Activated naive CD8-positive, alpha-beta T cell treated with anti-CD3 and anti-CD28 coated beads, Interleukin-2, amount 10 ng/mL, durations not matched to agents 7 days and 5 days (primary cell): ENCODE measurements at places on chromosomes 12 and 14. TPM values are rescaled to one million over a fixed set of nuclear protein-coding genes. Genes with fewer than 3 reads are reported as not detected.

Gene HCAR2
- not detected for total RNA-seq

Gene GNG2
- total RNA-seq = 253 TPM

Gene GLIPR1
- total RNA-seq = 57.9 TPM

Gene EFS
- not detected for total RNA-seq

Gene FOXN3
- total RNA-seq = 101 TPM

Gene TOMM20L
- not detected for total RNA-seq

Gene BCL2L14
- 3.4 TPM for total RNA-seq

Gene LRTM2
- not detected for total RNA-seq

Gene ERG28
- 16.5 TPM for total RNA-seq

GRCh38 chr12:78746001-78746400, 118.6 kb upstream of the SYT1 start:
- no peaks in the 10 kb centered on the region for H3K27me3 ChIP-seq
- H3K27ac ChIP-seq = no peak overlapping the region
- H3K36me3 ChIP-seq = no peaks in the 10 kb centered on the region
- DNase-seq = no peak
- no peak overlapping the region for H3K4me3 ChIP-seq

DNA sequence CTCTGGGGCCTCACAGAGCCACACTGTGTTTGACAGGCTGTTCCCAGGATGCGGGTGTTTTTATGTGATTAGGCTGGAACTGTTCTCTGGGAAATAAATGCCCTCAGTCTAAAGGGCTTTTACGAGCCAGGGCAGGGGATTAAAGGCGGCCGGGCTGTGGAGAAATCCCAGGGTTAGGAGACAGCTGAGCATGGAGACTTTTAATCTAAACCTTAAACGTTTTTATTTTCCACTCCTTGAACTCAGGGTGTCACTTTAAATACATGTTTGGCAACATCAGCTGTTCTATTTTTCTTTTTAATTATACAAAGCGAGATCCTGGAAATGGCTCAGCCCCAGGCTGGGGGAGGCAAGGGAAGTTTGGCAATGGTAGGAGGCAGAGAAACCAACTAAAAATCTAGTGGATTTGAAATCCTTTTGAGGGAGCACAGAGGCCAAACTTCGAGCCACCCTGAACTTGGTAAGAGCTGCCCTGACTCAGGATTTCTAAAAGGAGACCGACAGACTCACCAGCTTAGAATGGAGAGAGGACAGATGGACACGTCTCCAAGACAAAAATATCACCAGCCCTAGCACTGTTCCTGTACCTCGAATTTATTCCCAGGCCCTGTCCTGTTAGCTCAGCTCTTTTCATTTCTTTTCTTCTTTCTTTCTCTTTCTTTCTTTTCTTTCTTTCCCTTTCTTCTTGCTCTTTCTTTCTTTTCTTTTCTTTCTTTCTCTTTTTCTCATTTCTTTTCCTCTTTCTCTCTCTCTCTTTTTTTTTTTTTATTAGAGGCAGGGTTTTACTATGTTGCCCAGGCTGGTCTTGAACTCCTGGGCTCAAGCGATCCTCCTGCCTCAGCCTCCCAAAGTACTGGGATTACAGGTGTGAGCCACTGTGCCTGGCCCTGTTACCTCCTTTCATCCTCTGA, 15.8 kb upstream of the ORAI1 start:
- H3K4me1 ChIP-seq = peaks cover 3% of the 10 kb centered on the region
- DNase-seq = no peak
- no peaks in the 10 kb centered on the region for H3K36me3 ChIP-seq
- H3K27me3 ChIP-seq = peaks cover 1% of the 10 kb centered on the region
- no peak overlapping the region for H3K27ac ChIP-seq

- H3K27me3 ChIP-seq = peaks cover 3% of the 10 kb centered on the region
- H3K4me3 ChIP-seq = no peak overlapping the region
- no peak overlapping the region for H3K27ac ChIP-seq
- no peaks in the 10 kb centered on the region for H3K36me3 ChIP-seq
- H3K4me1 ChIP-seq = no peaks in the 10 kb centered on the region
Observed at GRCh38 chr14:63032076-63032475, 13.2 kb downstream of the KCNH5 start.

- H3K36me3 ChIP-seq = no peaks in the 10 kb centered on the region
- H3K27ac ChIP-seq = no peak overlapping the region
- H3K27me3 ChIP-seq = peaks cover 4% of the 10 kb centered on the region
- H3K4me1 ChIP-seq = no peaks in the 10 kb centered on the region
- H3K4me3 ChIP-seq = no peak overlapping the region
- no peak for DNase-seq
Observed at GRCh38 chr12:65501093-65501621, 222.7 kb downstream of the MSRB3 start.

- peaks cover 20% of the 10 kb centered on the region for H3K36me3 ChIP-seq
- no peaks in the 10 kb centered on the region for H3K27me3 ChIP-seq
- H3K4me3 ChIP-seq = no peak overlapping the region
- H3K27ac ChIP-seq = no peak overlapping the region
Observed at GRCh38 chr12:68767191-68767590, 21.2 kb downstream of the SLC35E3 start.

DNA sequence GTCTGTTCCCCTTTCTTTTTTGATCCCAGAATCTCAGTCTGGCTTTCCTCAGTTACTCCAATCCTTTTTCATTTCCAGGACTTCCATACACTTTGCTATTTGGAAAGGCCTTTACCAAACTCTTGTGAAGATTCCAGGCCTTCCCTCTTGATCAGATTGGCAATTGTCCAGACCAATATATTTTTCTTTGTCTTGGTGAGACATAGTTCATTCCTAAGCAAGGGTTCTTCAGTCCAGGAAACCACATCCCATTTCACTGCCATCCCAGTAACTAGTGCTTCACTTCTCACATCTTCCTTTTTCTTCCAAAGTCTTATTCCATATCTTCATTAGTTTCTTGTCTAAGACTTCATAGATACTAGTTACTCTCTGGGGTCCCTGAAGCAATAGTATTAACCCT, 2.1 kb upstream of the PTPRQ start:
- H3K4me1 ChIP-seq = no peaks in the 10 kb centered on the region
- no peaks in the 10 kb centered on the region for H3K27me3 ChIP-seq
- no peak overlapping the region for H3K27ac ChIP-seq
- no peak overlapping the region for H3K4me3 ChIP-seq
- no peaks in the 10 kb centered on the region for H3K36me3 ChIP-seq

DNA sequence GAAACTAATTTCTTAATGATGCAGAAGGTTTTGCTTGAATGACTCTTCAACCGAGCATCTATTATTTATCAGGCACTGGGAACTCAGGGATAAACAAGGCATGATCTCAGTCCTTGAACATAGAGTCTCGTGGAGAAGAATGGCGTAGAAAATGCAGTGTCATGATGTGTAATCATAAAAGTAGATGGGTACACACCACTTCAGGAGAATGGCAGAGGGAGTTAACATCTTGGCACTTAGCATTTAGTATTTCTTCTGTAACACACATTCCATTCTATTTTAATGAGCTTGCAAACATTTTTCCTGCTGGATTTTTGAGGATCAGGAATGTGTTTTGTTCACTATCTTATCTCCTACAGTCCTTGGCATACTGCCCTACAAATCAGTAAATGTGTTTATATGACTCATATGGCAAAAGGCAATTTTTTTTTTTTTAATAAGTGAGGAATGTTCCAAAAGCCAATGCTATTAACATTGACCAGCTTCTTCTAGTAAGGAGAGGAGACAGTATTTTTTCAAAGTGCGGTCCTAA, 3.8 kb downstream of the TXNRD1 start:
- H3K27ac ChIP-seq = peak overlapping the region; percentile 40
- H3K4me1 ChIP-seq = peaks cover 25% of the 10 kb centered on the region
- H3K4me3 ChIP-seq = peak overlapping the region; percentile 38
- H3K27me3 ChIP-seq = peaks cover 12% of the 10 kb centered on the region

DNA sequence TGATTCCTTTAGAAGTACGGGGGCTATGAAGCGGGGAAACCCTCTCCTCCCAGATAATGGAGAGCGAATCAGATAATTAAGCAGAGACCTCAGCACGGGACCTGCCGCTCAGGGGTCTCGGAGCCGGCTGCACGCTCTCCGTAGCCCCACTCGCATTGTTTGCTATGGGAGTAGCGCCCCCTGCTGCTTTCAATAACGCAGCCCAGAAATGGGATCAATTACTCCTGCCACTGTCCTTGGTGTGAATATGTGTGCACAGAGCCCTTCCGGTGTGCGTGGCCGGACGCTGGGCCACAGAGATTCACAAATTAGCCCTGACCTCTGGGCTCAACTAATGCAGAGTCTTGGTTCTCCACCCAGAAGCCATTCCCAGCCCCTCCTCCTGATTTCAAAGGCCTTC, 76.4 kb upstream of the TMEM132C start:
- no peaks in the 10 kb centered on the region for H3K27me3 ChIP-seq
- H3K36me3 ChIP-seq = no peaks in the 10 kb centered on the region
- no peak overlapping the region for H3K4me3 ChIP-seq
- no peaks in the 10 kb centered on the region for H3K4me1 ChIP-seq
- no peak overlapping the region for H3K27ac ChIP-seq

- DNase-seq = no peak
- peaks cover 2% of the 10 kb centered on the region for H3K27me3 ChIP-seq
Observed at GRCh38 chr14:72736308-72736707, 157.6 kb downstream of the DPF3 start.

DNA sequence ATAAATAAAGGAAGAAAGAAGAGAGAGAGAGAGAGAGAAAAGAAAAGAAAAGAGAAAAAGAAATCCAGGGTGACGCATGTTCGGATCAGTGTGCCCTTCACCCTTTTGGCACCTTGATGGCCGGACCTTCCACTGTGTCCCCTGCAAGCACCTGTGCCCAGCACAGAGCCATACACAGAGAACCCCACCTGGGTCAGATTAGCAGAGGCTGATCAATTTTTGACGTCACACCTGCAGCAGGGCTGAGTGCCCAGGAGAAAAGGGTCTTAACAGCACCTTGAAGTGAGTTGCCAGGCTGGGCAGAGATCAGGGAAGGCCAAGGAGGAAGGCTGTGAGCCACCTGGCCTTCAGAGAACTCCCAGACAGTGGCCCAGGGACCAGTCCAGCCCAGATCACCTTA, 114.4 kb downstream of the CALM1 start:
- H3K27me3 ChIP-seq = peaks cover 25% of the 10 kb centered on the region
- DNase-seq = no peak
- no peak overlapping the region for H3K4me3 ChIP-seq
- no peak overlapping the region for H3K27ac ChIP-seq
- peaks cover 8% of the 10 kb centered on the region for H3K4me1 ChIP-seq

- no peaks in the 10 kb centered on the region for H3K4me1 ChIP-seq
- H3K4me3 ChIP-seq = no peak overlapping the region
- no peak overlapping the region for H3K27ac ChIP-seq
- H3K36me3 ChIP-seq = peaks cover 7% of the 10 kb centered on the region
- DNase-seq = no peak
- H3K27me3 ChIP-seq = no peaks in the 10 kb centered on the region
Observed at GRCh38 chr14:31307198-31307597, 99.6 kb upstream of the HECTD1 start.

DNA sequence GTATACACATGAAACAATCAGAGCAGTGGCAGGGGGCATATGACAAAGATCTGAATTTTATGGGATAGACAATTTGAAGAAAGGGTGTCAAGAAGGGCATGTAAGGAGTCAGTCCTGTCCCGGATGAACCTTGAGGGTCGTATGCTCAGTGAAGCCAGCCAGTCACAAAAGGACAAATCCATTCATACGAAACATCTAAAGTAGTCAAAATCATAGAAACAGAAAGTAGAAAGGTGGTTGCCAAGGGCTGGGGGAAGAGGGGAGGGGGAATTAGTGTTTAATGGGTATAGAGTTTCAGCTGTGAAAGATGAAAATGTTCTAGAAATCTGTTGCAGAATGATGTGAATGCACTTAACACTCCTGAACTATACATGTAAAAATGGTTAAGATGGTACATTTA, 157.5 kb downstream of the TGFB3 start:
- no peak overlapping the region for H3K4me3 ChIP-seq
- peaks cover 8% of the 10 kb centered on the region for H3K36me3 ChIP-seq
- H3K27ac ChIP-seq = peak overlapping the region; percentile 0
- DNase-seq = no peak
- H3K4me1 ChIP-seq = peaks cover 12% of the 10 kb centered on the region
- no peaks in the 10 kb centered on the region for H3K27me3 ChIP-seq

GRCh38 chr14:54133896-54134295, 177.3 kb upstream of the BMP4 start:
- no peak overlapping the region for H3K27ac ChIP-seq
- H3K4me3 ChIP-seq = no peak overlapping the region
- no peak for DNase-seq
- H3K27me3 ChIP-seq = peaks cover 9% of the 10 kb centered on the region
- H3K36me3 ChIP-seq = no peaks in the 10 kb centered on the region

DNA sequence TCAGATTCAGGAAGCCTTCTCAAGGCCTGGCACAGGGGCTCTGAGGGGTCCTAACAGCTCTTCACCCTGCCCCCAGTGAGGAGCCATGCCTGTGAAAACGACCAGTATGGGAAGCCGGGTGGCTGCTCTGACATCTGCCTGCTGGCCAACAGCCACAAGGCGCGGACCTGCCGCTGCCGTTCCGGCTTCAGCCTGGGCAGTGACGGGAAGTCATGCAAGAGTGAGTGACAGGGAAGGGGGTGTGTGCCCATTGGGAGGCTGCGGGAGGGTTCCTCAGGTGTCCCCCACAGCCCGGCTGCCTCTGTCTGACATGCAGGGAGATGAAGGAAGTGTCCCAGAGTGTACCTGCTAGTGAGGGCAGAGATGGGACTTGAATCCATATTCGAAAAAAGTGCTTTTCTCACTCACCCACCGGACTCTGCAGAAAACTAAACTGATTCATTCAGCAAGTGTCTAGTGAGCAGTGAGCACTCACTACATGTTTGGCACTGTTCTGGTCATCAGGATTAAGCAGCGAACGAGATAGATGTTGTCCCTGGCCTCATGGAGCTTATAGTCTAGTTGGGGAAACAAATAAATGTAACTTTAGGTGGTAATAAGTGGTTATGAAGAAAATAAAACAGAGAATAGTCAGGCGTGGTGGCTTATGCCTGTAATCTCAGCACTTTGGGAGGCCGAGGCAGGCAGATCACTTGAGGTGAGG, 9.4 kb upstream of the LRP1-AS start:
- H3K36me3 ChIP-seq = no peaks in the 10 kb centered on the region
- peaks cover 8% of the 10 kb centered on the region for H3K4me1 ChIP-seq
- H3K27ac ChIP-seq = no peak overlapping the region
- DNase-seq = no peak

DNA sequence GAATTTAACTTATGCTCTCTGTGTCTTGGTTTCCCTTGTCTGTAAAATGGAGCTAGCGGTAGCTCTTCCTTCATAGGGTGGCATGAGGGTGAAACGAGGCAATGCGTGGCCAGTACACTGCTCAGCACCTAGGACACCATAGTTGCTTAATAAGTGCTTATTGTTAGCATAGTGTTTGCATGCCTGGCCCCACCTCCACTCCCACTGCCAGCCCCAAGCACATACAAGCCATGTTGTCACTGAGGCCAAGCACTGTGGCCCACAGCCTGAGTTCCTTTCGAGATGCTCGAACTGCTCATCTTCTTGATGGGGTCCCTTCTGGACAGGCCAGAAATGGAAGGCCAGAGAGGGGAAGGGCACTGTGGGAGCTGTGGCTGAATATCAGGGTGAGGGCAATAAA, 839 bp downstream of the FICD start:
- H3K36me3 ChIP-seq = peaks cover 10% of the 10 kb centered on the region
- H3K27ac ChIP-seq = peak overlapping the region; percentile 88
- peak overlapping the region; percentile 94 for H3K4me3 ChIP-seq

DNA sequence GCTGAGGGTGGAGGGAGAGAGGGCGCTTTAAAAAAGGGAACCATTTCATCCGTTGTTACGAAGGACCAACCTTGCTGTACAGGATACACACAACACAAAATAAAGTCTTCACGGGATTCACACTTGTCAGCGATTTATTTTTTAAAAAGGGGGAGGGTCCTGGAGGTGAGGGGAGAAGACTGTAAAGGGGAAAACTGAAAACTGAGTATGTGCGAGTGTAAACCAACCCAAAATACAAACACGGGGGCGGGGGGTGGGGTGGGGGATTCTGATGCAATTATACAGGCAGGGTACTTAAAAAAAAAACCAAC, 499 bp upstream of the PRKAG1 start:
- peak overlapping the region; percentile 97 for H3K27ac ChIP-seq
- H3K4me3 ChIP-seq = peak overlapping the region; percentile 95
- peaks cover 15% of the 10 kb centered on the region for H3K36me3 ChIP-seq
